ENCODE measurements at places on chromosomes 4 and X.

GRCh38 chrX:37825215-37825842, 22.0 kb downstream of the DYNLT3 start:
- no peak for DNase-seq

- DNase-seq, result no peak
Observed at GRCh38 chrX:65476564-65476963, 58.0 kb downstream of the LAS1L start.

DNA sequence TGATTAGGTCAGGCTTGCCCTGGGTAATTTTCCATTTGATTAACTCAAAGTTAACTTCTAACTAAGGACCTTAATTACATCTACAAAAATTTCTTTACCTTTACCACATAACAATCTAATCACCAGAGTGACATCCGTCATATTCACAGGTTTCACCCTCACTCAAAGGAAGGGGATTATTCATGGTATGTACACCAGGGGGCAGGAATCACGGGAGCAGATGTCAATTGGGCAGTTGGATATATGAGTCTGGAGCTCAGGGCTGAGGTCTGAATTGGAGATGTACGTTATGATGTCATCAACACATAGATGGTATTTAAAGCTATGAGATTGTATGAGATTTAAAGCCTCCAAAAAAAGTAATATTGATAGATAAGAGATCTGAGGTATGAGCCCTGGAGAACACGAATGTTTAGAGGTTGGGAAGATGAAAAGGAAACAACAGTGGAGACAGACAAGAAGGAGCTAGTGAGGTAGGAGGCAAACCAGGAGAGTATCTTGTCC, 52.9 kb downstream of the PGRMC1 start:
- no peak for DNase-seq

- DNase-seq, result no peak
Observed at GRCh38 chr4:38846015-38846414, 10.6 kb downstream of the TLR6 start.
